Activated CD4-positive, alpha-beta T cell treated with anti-CD3 and anti-CD28 coated beads for 36 hours (primary cell): ENCODE measurements at places on chromosomes 12 and 14. TPM values are rescaled to one million over a fixed set of nuclear protein-coding genes. Genes with fewer than 3 reads are reported as not detected.
A peak's percentile ranks its signal among the peaks of the same experiment; 100 is the strongest.

Gene KRT79
- 0.09 TPM for total RNA-seq

- no peak overlapping the region for H3K27ac ChIP-seq
- H3K36me3 ChIP-seq, result no peaks in the 10 kb centered on the region
- no peaks in the 10 kb centered on the region for H3K4me1 ChIP-seq
- peaks cover 5% of the 10 kb centered on the region for H3K27me3 ChIP-seq
- DNase-seq, result no peak
- no peak overlapping the region for H3K4me3 ChIP-seq
Observed at GRCh38 chr12:125856896-125857295, 791.7 kb downstream of the AACS start.

- DNase-seq, result peak; percentile 21
- H3K27me3 ChIP-seq, result no peaks in the 10 kb centered on the region
- H3K36me3 ChIP-seq, result peaks cover 7% of the 10 kb centered on the region
- no peak overlapping the region for H3K27ac ChIP-seq
- H3K4me3 ChIP-seq, result no peak overlapping the region
Observed at GRCh38 chr12:39587225-39587624, 32.4 kb downstream of the ABCD2 start.

GRCh38 chr12:12874029-12874428 lies 17.3 kb upstream of the GPRC5A start:
- H3K4me3 ChIP-seq, result no peak overlapping the region
- no peak for DNase-seq
- no peak overlapping the region for H3K27ac ChIP-seq
- H3K4me1 ChIP-seq, result no peaks in the 10 kb centered on the region
